ENCODE measurements at places on chromosomes 3 and 15. TPM values are rescaled to one million over a fixed set of nuclear protein-coding genes. Genes with fewer than 3 reads are reported as not detected.

SLC24A5 gene
- total RNA-seq = not detected

ECE2 gene
- not detected for total RNA-seq

CLDN11 gene
- total RNA-seq = not detected

MFSD1 gene
- total RNA-seq = 52.0 TPM

POTEB gene
- not detected for total RNA-seq

KNG1 gene
- not detected for total RNA-seq

UACA gene
- 68.4 TPM for total RNA-seq

Data from A549 treated with DMSO at 1 μM for 4 hours (cell line).